ENCODE measurements at places on chromosomes 7 and 10.

- DNase-seq, result no peak
Observed at GRCh38 chr7:86720306-86720705, 76.6 kb downstream of the GRM3 start.

DNA sequence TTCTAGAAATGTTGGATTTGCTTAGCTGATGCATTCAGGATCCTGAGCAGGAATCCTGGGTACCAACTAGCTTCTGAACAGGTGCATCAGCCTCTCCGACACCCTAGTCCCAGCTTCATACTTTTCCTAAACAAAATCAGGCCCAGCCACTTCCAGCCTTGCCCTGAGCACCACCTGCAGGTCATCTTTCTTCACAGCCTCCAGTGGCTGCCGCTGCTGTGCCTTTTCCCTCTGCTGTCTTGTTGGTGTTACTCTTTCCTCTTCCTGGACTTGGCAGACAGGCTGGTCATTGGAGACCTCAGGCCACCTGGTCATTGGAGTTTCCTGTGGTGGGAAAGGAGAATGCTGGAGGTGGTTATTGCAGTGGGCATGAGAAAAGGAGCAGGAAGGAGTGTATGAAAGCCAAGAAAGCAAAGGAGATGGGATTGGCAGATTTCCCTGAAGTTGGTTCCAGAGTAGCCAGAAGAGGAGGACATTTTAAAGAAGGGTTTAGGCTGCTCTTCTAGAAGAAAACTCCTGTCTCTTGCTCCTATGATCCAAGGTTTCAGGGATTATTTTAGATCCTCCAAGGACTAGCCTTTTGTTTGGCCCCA, 48.2 kb upstream of the NFKB2 start:
- DNase-seq, result no peak

GRCh38 chr7:92645114-92646061, 55.2 kb upstream of the FAM133B start:
- no peak for DNase-seq

DNA sequence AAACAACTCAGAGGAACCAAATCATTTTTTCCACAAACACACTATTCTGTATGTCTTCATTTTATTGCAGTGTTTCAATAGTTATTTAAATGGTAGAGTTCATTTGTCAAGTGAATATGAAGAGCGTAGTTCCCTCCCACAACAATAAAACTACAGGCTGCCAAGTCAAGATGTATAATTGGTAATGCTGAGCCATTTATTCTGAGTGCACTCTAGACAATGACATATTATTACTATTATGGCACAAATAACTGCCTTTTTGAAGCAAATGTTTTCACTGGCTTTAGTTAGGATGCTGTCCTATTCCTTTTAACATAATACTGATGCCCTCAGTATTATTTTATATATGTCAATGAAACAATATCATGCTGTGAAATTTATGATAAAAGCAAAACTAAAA, 102.7 kb upstream of the PCDH15 start:
- no peak for DNase-seq

- DNase-seq, result no peak
Observed at GRCh38 chr10:18955061-18955460, 93.5 kb upstream of the MALRD1 start.

GRCh38 chr7:136925044-136925443, 56.6 kb downstream of the CHRM2 start:
- DNase-seq, result no peak

- no peak for DNase-seq
Observed at GRCh38 chr10:68550747-68551411, 9.3 kb upstream of the TET1 start.

DNA sequence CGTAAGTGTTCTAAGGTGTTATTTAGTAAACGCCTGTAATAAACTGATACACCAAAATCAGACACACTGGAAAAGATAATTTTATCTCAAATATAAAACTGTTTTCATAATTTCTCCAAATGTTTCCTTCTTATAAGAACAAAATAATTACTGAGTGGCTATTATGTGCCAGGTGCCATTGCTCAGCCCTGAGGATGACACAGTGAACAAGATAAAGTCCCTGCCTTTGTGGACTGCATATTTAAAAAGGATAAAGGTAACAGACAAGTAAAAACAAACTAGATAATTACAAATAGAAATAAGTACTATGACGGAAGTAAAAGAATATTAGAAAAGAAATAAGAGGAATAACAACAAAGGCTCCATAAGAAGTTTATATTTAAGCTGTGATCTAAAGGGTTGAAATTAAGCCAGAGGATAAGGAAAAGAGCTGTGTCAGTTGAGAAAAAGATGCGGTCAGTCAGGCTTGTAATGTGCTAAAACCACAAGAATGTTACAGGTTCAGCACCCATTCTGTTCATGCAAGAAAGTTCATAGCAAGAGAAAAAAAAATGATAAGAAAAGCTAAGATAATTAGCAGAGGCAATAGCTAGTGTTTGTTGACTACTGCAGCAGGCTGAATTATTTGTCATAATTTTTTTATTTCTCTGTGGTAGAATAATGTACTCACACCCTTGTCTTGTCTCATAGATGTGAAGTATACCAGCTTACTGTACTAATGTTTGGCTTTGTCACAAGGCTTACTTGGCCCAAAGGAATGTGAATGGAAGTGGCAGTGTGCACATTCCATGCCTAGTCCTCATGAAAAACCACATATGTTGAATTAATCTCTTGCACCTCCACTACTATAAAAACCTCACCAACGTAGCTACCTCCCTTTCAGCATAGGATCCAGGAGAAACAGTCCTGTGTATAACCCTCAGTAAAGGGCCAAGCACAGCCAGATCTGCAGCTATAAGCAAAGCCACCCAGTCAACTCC, 75.1 kb downstream of the CRPPA start:
- DNase-seq, result no peak

DNA sequence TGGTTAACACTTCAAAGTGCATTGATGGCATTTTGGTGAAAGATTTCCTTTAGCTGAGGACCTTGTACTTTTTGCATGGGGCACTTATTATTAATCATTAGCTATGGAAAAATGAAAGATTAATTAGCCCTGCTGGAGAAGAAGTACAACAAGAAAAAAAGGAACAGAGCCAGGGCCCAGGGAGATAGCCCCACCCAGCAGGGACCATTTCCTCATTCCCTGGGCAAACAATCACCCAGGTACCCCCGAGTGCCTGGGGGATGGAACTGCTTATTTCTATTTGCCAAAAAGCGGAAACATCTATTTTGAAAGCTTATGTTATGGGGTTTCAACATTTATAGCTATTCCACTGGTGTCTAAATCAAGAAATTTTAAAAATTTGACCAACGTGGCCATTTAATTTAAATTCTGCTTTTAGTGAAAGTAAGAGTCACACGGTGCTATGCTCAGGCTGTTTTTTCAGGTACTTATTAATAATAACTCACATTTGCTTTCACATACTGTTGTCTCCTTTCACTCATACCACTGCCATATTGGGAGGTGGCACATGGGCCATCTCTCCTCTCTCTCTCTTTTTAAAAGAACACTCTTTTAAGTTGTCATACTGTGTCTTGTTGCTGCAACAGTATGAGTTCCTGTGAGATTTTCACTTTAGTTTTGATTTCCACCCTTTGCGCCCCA, 143.6 kb upstream of the KIF5B start:
- no peak for DNase-seq

DNA sequence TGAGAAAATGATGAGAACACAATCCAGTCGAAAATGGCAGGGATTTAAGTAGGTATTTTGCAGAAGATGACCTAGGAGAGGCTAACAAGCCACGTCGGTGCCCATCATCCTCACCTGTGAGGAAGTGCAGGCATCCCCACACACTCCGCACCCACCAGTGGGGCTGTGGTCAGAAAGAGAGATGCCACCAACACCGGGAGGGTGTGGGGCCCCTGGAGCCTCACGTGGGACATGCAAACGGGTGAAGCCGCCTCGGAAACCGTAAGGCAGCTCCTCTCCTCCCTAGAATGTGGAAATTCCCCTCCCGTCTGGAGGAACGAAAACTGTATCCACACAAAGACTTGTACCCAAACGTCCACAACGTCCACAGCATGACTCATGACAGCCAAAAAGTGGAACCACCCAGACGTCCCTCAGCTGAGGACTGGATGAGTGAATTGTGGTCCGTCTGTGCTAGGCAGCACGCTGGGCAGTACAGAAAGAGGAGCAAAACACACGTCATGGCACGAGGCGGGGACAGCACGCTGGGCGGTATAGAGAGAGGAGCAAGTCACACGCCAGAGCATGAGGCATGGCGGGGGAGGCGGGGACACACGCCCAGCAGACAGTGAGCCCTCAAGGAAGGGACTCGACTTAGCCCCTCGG, 246.0 kb downstream of the ELFN1 start:
- DNase-seq, result no peak

GRCh38 chr7:102917436-102918353, 4.9 kb downstream of the LRRC17 start:
- no peak for DNase-seq

DNA sequence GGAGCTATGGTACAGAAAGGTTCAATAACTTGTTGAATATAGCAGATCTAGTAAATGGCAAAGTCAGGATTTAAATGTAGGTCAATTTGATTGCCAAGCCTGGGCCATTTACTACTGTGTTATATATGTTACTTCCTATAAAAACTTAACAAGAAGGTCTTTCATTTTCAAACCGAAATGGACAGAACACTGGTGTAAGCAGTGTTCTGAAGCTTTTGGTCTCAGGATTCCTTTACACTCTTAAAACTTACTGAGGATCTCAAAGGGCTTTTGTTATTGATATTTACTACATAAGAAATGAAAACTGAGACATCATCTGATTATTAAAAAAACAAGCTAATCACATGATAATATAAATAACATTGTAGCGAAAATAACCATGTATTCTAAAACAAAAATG, 114.7 kb downstream of the PTEN start:
- DNase-seq, result no peak

DNA sequence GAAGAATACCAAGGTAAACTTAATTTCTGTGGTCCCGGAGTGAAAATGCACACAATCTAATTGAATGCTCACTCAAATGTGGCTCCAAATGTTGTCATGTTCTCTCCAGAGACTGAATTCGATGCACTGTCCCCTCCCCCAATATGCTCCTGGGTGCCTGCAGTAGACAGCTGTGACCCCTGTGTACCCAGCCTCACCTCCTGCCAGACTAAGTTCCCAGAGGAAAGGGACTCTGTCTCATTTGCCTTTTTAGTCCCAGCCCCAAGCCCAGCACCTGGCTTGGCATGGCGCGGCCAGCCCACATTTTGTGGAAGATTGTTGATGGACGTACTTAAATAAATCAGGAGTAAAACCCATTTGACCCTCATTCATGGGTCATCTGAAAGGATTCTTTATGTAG, 21.8 kb upstream of the FIGNL1 start:
- DNase-seq, result no peak

DNA sequence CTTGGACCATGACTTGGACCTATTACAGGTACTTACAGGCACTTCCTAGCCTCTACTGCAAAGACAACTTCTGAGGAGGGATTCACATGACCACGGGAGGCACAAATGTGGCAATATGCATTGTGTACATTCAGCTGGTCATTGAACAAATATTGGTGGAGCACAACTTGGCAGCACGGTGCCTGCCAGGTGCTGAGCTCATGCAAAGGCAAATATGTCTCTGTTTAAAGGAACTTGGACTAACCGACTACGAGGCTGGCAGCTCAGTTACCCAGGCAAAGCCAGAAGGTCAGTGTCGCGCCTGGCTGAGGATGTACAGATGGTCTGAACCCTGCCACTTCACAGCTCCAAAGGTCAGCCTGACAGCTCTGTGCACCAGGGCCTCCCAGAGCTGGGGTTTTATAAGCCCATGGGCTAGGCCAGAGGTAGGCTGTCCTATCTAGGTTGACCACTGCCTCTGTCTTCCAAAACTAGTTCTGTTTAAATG, 6.1 kb downstream of the DENND11 start:
- no peak for DNase-seq

DNA sequence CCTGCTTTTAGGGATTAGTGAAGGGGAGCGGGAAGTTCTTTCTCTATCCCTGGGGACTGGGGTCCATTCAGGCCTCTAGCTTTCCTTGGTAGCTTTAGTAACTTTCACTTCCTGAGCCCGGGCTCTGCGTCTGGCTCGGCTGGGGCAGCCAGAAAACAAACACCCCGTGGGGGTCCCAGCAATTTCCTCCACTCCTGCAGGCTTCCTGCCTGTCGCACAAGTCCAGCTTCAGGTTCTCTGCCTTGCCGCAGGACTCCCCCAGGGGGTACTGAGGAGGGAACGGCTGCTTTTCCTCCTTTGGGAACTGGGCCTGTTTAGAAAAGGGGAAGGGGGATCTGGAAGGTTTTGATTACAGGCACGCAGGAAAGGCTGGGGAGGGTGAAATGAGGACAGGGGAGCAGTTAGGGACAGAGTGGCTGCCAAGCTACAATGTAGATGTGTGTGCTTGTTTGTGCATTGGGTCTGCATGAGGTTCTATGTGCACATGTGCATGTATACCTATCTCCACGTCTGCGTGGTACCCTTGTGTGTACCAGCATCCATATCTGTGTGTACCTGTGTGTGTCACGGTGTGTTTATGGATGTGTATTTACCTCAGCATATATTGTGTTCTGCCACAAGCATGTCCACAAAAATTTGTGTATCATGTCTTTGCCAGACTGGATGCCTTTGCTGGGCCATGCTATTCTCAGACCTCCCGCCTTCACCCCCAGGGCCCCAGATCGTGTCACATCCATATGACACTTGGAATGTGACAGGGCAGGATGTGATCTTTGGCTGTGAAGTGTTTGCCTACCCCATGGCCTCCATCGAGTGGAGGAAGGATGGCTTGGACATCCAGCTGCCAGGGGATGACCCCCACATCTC, 2.0 kb downstream of the KAZALD1 start:
- no peak for DNase-seq

DNA sequence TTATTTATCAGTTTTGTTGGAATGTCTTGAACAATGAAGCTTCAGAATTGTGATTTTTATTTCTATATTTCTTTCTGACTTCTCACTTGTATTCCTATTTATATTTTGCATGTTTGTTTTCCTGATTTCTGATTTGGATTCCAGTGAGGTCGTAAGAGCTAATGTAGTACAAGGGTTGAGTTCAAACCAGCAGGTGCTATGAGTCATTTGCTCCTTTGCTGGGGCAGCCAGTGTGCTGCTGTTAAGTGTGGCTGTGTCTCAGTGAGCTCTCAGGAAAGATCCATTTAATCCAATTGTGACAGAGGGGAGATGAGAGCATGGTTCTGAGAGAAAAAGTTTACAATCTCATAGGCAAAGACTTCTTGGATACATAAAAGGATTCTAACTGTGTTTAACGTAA, 48.6 kb downstream of the MCU start:
- no peak for DNase-seq

GRCh38 chr7:6284055-6284400, 11.6 kb upstream of the CYTH3 start:
- no peak for DNase-seq

DNA sequence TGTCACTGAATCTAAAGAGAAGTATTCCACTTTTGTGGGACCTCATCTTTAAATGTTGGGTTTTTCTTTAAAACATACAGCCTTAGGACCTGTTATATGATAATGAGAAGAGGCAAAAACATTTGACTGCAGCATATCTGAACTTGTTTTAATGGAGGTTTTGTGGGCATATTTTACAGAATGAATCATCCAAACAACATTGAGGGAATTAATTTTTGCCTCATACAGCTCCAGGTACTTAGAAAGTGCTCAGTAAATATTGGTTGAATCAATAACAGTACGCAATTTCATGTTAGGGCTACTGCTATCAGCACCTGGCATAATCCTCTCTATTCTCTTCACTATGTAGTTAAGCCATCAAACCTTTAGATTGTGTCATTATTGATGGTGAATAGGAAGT, 115.9 kb downstream of the MALRD1 start:
- no peak for DNase-seq

GRCh38 chr10:21980691-21981090, 22.8 kb downstream of the DNAJC1 start:
- no peak for DNase-seq
